ENCODE measurements at places on chromosomes 2 and 18.

GRCh38 chr2:64296140-64296480 is 151.9 kb upstream of the PELI1 start:
- DNase-seq: no peak

DNA sequence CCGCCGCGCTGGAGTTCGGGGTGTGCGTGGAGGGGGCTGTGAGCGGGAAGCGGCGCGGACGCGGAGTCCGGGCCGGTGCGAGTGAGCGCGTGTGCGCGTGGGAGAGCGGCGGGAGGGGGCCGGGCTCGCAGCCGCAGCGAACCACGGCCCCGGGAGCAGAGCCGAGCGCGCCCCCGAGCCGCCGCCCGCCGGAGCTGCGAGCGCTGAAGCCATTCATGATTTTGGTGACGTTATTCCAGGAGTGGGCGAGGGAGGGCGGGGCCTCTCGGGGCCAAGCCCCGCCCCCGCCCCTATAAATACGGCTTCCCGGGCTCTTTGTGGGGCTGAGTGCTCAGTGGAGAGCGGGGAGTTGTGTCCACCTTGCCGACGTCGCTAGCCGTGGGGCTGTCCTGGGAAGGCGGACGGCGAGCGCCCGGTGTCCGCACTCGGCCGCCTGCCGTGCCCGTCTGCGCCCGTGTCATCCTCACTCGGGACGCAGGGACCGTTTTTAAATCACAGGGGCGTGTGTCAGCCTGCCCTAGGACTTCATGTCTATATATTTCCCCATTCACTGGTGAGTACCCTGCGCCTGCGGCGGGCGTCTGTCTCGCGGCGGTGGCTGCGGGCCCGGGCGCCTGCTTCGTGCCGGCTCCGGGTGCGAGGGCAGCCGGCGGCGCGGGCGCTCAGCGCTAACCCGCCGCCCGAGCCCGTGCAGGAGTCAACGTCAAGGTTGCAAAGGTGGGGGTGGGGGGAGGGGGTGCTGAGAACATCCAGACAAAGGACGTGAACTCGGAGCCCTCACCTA is at the start of gene LBH:
Gene LBH, plus strand, starts transcription at position 323 of the 784 bp plus-strand sequence. Its CDS starts 205 bp downstream, at position 528.
- DNase-seq: peak; percentile 81

DNA sequence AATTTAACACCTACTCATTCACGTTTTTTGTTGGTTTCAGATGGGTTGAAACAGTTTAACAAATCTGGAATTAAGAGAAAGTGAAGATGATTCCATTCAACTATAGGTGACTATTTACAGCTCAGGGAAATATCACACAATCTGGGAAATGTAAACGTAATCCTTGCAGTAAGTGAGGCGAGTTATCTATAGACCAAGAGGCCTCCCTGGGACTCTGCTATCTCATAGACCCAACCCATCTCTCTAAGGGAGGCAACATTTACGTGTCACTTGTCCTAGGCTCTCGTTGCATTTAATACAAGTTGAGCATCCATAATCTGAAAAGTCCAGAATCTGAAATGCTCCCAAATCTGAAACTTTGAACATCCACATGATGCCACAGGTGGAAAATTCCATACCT is 2.0 kb upstream of the MOB4 start:
- no peak for DNase-seq

DNA sequence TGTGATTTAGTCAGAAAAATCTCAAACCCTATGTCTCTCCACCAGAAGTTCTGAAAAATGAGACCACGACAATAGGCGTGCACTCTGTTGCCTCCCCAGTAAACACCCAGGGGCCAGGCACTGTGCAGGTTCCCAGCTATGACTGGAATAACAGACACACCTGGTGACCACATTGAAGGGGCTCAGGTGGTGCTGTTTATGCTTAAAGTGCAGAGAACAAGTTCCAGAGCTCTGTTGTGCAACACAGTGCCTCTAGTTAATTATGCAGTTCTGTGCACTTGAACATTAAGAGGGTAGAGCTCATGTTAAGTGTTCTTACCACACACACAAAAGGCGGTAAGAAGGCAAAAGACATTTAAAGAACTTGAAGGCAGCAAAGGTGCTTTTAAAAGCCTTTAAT is 52.6 kb upstream of the AFF3 start:
- no peak for DNase-seq

GRCh38 chr2:95391641-95392310 is 10.7 kb upstream of the FAHD2A start:
- no peak for DNase-seq

DNA sequence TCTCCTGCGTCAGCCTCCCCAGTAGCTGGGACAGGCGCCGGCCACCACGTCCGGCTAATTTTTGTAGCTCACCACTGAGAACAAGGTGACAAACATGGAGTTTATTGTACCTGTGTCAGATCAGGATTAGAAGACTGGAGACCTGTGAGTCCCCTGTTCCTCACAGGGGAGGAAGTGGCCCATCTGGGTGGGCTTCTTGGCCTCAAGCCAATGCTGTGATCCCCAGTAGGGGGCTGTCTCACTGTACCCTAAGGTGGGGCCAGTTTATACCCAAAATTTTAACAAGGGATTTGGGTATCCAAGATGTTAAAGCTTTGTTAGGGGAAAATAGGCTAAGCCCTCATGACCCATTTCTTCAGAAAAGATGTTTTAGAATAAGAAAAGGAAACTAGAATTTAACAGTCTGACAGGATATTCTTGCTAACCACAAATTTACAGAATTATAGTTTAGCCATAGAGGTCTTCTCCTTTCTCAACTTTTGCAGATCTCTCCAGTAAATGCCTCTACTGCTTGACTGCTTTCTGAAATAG is 16.3 kb downstream of the PCBP1 start:
- DNase-seq: no peak

GRCh38 chr2:143138292-143138691 is 9.1 kb downstream of the ARHGAP15 start:
- no peak for DNase-seq

- no peak for DNase-seq
These were observed at the start of gene CHST9 for GRCh38 chr18:27185025-27185763. TSS of gene CHST9 (minus strand) at chr18:27185308. CDS start at chr18:27142809, 42,499 bp downstream.

- DNase-seq: no peak
These were observed 529.4 kb downstream of the CCDC85A start for GRCh38 chr2:56713161-56713676.

DNA sequence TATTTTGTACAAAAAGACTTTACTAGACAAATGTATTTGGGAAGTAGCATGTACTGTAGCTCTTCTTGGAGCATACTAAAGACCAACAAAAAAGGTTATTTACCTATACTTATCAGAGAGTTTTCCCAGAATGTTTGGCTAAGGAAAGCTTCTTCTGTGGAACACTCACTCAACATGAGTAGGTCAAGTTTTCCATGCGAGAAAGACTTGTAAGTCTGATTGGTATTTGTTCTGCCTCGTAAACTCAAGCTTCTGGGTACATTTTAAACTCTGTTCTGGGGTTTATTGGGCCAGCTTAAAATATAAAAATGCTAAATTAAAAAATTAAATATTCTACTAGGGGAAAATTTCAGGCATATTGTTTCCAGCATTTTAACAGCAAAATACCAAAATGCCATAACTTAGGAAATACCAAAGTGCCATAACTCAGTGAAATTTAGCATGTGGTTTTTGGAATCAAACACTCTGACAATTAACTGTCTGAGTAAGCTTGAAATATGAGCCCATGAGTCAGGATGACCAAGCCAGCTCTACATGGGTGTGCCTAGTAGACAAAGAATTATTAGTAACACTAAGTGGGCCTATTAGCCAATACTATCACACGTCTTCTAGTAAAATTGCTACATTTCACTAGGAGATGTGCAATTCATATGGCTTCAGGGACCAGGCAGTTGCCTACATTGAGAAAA is 47.3 kb upstream of the SERPINE2 start:
- DNase-seq: peak; percentile 51

- DNase-seq: no peak
These were observed 15.6 kb downstream of the ILKAP start for GRCh38 chr2:238187618-238188548.

DNA sequence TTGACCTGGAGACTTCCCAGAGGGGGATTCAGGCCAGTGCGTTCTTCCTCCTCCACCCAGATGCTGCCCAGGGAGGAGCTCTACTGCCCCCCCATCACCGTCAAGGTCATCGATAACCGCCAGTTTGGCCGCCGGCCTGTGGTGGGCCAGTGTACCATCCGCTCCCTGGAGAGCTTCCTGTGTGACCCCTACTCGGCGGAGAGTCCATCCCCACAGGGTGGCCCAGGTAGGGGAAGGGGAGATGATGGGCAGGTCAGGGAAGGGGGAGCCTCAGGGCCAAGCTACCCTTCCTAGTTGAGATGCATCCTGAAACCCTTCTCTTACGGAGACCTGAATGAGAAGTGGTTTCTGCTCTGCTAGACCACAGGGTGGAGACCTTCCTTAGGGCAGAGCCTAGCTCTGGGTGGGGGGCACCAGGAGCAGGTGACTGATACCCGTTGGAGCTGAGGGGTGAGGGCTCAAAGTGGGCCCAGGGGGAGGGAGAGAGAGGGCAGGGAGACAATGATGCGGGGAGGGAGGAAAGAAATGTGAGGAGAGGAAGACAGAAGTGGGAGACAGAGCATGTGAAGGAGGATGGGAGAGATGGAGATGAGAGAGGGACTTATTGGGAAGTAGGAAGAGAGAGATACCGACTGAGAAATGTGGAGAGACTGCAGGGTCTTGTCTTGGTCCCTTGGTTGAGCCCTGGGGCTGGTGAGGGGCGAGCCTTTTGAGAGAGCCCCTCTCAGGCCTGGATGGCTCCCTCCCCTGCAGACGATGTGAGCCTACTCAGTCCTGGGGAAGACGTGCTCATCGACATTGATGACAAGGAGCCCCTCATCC is 159.4 kb downstream of the DYSF start:
- DNase-seq: no peak

Measured in kidney capillary endothelial cell (primary cell).